Suppressor macrophage treated with lipopolysaccharide for 1 hour (primary cell): ENCODE measurements at places on chromosomes 2 and 18.

- no peak for DNase-seq
Observed at GRCh38 chr2:32937602-32938448, 8.9 kb upstream of the LTBP1 start.

- DNase-seq, result no peak
Observed at GRCh38 chr2:223044092-223044836, 7.7 kb upstream of the KCNE4 start.

GRCh38 chr2:10162586-10163497 is 40.3 kb downstream of the RRM2 start:
- DNase-seq, result no peak

- DNase-seq, result no peak
Observed at GRCh38 chr2:5886462-5886861, 194.3 kb downstream of the SOX11 start.

GRCh38 chr2:70956141-70956540 is 20.4 kb downstream of the ATP6V1B1 start:
- DNase-seq, result no peak

- DNase-seq, result no peak
Observed at GRCh38 chr18:71902482-71902881, 641.7 kb downstream of the CBLN2 start.

DNA sequence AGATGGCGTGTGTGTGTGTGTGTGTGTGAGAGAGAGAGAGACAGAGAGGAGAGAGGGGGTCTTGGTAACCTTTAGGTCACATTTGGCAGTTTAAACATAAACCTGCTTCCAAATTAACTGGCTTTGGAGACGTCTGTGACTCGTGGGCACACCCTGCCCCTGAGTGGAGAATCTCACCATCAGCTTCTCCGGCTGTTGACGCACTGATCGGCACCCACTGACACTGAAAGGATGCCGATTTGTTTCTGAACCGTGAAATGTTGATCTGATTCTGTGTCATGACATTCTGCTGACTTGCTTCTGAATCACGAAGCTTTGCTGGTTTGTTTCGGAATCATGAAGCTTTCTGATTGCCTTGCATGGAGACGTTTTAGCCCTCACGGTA is 114.7 kb downstream of the RTP5 start:
- DNase-seq, result no peak

GRCh38 chr2:26692897-26693849 is 651 bp downstream of the KCNK3 start:
- no peak for DNase-seq

DNA sequence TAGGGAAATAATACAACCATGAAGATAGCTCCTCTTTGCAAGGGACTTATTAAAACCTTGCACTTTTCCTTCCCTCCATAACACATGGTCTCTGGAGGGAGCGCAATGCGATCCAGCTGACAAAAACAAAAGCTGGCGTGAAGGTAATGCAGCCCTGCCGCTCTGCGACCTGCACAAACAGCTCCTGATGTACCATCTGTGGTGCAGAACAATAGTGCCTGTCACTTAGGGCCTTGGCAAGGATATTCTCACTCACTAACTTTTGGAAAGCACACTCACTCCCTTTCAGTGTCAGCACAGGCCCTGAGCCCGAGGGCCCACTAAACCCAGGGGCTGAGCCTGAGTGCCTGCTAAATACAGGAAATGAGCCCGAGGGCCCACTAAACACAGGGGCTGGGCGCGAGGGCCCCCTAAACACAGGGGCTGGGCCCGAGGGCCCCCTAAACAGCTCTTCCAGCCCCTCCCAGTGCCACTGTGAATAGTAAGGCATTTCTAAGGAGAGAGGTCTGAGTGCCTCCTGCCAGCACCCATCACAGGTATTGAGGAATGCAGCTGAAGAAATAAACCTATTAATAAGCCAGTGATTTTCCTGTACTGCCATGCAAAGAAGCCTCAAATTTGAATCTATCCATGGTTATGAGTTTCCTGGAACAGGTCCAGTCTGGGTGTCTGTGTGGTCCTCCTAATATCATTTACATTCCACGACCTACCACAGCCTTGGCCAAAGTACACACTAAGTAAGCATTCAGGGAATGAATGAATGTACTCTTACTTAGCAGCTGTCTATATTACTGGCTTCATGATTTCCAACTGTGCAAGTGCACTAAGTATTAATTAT is 9.3 kb downstream of the L3MBTL4 start:
- no peak for DNase-seq

DNA sequence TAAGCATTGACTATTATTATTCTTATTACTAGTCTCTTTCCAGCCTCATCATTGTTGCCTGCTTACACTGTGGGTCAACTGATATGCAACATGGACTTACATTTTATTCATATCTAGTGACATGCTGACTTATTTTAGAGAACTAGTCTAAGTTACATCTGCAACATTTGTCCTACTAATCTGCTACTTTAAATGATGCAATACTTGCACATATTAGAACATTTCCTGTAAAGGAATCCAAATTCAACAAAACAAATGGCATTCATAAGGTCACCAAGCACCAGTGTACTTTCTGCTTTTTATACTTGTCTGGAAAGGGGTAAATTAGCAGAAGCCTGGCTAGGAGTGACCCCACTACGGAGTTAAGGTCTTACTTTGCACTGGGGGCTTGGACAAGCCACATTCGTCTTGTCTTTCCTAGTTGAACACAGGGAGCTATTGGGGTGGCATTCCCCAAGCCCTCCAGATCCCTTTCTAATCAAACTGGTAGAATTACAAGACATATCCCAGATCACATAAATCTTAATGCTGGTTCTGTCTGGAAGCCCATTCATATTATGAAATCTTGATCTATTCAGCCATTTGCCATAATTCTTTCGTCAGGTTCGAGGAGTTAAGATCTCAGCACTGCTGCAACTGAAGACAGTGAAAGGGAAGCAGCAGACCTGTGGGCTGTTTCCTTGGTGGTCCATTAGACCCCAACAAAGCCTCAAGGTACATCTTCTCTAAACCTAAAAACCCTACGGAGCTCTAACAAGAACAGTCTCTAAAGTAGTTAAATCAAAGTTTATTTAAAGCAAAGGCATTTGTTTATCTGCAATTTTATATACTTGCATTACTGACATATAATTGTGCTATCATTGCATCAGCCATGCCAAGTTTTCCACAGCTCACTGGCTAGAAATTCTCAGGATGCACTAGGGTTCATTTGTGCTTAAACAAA is 49.9 kb upstream of the RTN4 start:
- peak; percentile 86 for DNase-seq
